CD4-positive, alpha-beta T cell treated with Interleukin-17A for 1 hour (primary cell): ENCODE measurements at places on chromosomes 5 and 9.

DNA sequence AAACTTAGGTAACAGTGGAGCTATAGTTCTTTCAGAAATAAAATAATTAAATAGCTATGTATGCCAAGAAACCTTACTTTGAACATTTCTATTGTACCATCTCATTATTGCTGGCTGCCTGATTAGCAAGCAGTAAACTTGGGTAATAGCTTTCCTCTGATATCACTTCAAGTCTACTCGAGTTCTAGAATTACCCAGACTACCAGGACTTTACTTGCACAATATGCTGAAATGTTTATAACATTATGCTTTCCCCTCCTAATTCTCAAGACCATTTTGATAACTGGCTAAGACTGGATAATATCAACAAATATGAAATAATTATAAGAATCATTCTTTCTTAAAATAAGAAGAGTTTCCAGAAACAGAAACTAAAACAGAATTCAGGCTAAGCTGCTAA, 512.6 kb downstream of the RAB3C start:
- no peak for DNase-seq

DNA sequence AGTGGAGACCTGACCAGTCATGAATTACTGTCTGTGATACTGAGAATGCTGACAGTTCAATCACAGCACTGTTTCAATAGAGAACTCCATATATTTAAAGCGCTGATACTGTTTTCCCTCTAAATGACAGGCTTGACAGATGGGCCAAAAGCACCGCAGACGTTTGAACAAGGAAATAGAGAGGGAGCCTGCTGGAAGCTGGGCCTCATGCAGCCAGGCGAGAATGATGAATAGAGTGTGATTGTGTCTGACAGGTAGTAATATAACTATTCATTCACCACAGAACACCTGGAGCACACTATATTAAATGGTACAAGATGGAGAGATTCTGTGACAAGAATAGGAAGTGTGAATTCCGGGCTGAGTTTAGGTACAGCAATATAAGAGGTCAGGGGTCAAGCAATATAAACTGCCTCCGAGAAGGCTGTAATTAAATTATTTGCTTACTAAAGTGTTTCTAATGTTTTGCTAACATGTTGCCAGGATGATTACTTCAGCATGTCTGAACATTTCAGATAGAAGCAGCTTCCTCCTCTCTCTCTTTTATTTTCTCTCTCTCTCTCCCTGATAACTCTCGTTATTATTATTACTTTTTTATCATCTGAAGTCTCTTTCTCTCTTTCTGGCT, 297.7 kb downstream of the CSNK1G3 start:
- no peak for DNase-seq

- DNase-seq, result no peak
Measured at GRCh38 chr5:76805821-76806505, 12.9 kb upstream of the F2RL1 start.

DNA sequence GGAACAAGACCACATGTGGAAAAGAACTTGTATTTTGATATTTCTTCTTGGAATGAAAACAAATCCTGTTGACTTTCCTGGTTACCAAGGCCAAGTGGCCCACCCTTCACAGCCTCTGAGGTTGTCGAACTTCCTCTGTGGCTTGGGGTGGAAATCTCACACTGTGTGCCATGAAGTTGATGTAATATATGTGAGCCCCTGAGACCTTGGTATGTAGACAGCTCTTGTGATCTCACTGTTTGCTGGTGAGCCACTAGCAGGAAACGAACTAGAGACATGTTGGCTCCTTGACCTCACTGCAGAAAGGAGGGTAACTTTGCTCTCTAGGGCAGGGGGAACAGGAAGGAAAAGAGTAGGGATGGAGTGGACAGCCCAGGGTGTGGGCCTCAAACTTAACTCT, 159.4 kb downstream of the ARHGAP26 start:
- peak; percentile 59 for DNase-seq

DNA sequence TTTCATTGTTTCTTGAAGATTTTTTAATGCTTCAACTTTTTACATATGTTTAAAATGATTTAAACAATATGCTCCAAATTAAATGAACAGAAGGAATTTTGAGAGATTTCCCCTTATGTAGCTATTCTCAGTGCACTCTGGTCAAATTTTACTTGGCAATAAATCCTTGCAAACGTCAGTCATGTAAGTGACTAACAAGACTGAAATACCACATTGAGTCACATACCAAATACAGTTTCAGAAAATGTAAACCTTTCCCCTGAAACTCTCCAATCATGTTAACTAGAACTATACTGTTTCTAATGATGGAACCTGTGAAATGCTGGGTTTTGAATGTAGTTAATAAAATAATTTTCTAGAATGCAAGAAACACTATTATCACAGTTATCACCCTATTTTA, 29.6 kb downstream of the SAR1B start:
- DNase-seq, result no peak

DNA sequence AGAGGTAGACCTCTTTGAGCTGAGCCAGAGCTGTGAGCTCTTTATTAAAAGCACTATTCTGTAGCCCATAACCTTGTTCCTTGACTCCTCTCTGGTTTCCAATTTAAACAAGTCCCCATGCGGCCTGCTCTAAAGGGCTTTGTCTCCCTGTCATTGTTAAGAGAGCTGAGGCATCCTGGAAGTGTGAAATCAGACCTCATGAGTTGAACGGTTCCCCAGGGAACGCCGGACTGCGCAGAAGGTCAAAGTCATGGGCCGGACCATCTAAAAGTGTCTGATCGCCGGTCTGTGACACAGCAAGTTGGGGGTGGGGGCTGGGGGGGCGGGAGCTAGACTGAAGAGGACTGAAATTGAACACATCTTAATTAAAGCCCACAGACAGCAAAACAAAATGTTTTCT, 265.8 kb downstream of the SLF1 start:
- DNase-seq, result no peak

- no peak for DNase-seq
Measured at GRCh38 chr5:107652408-107652807, 18.3 kb downstream of the EFNA5 start.

DNA sequence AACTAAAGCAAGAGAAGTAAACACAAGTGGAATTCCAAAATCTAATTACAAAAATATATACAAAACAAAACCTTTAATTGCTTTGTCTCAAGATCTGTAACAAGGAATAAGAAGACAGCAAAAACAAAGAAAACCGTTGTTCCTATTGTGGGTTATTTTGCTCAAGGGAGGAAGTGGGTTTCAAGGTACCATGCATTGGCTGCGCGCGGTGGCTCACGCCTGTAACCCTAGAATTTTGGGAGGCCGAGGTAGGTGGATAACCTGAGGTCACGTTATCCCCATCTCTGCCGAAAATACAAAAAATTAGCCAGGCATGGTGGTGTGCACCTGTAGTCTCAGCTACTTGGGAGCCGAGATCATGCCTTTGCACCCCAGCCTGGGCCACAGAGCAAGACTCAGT, 12.1 kb upstream of the IQGAP2 start:
- DNase-seq, result peak; percentile 52

- no peak for DNase-seq
Measured at GRCh38 chr5:79992891-79993657, 2.0 kb upstream of the MTX3 start.

- DNase-seq, result no peak
Measured at GRCh38 chr5:117748336-117748735, 1173.7 kb upstream of the SEMA6A start.
